GM06990 (cell line): ENCODE measurements at places on chromosomes 7 and 10.
A peak's percentile ranks its signal among the peaks of the same experiment; 100 is the strongest.

GRCh38 chr10:72981882-72982529 lies 27.4 kb upstream of the PLA2G12B start:
- DNase-seq: no peak

- no peak for DNase-seq
These were observed 232.7 kb downstream of the NSUN6 start for GRCh38 chr10:18418541-18419215.

- DNase-seq: no peak
These were observed 78.2 kb downstream of the VPS50 start for GRCh38 chr7:93310346-93310745.

GRCh38 chr10:25604591-25604990 lies 329.4 kb upstream of the MYO3A start:
- DNase-seq: no peak

- DNase-seq: no peak
These were observed 62.9 kb downstream of the PRKAG2 start for GRCh38 chr7:151813997-151814396.

- DNase-seq: no peak
These were observed 3.4 kb upstream of the ARHGAP22 start for GRCh38 chr10:48608279-48608681.

DNA sequence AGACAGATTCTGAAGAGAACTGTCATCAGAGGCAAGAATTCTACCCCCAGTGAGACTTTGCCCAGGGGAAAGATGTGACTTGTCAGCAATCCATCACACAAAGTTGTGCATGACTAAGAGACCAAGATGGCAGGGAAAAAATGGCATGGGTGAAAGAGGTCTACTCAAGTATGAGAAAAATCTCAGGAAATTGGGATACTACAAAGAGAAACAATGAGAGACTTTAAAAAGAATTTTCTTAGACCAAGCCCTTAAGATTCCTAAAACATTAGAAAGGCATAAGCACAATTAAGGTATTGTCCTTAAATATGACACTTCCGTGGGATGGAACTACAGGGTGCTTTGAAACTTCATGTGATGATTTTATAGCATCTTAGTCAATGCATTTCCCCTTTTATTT lies 45.6 kb upstream of the PDE1C start:
- DNase-seq: no peak

GRCh38 chr10:133159950-133160825 lies at the start of gene KNDC1:
TSS of gene KNDC1 (plus strand) at chr10:133160219. CDS start at chr10:133160468, 249 bp downstream.
- no peak for DNase-seq

GRCh38 chr10:16792675-16793074 lies 24.5 kb downstream of the RSU1 start:
- no peak for DNase-seq

DNA sequence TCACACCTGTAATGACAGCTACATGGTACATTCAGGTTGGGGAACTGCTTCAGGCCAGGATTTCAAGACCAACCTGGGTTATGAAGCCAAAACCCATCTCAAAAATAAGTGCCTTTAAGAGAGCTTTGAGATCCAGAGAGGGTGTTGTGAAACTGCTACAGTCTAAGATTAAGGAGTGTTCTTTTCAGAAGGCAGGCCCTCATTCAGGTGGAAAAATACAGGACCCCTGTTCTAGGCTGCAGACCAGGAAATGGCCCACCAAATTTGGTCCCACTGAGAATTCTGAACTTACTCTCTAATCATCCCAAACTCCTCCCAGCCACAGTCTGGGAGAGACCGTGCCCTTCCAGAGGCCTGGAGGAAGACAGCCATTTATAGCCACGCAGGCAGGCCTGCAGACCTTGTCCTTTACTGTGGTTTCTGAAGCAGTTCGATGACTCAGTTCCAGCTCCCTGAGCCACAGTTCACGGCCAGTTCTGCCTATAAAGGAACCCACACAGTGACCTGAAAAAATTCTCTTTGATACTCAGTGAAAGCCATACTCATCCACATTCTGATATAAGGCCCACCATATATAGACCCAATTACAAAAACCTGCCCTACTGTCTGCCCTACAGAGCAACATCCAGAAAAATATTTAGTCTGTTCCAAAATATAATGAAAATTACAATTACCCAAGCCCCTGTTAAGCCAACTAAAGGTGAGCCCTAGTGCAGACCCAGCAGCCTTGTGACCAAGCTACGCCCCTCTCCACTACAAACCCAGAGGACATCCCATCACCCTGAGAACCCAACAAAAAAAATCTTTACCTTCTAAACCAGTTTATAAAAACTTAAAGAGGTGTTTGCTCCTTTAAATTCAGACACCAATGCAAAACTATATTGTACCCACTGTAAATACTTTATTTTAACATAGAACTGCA lies 21.2 kb downstream of the ZNF680 start:
- DNase-seq: no peak

DNA sequence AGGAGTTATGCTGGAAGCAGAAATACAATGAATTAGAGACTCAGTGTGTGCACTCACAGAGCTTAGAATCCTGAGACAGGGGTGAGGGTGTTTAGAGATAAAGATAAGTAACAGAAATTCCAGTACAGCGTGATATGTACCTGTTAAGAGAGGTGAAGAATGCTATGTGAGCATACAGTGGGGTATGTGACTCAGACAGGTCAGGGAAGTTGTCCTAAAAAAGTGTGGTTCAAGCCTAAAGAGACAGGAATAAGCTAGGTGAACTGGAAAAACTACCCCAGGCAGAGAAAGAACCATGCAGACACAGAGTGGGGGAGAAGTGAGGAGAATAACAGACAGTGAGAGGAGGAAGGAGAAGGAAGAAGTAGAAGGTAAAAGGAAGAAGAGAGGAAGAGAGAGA lies 8.6 kb downstream of the SMIM30 start:
- DNase-seq: no peak

- DNase-seq: no peak
These were observed 68.9 kb downstream of the KLF6 start for GRCh38 chr10:3716093-3716492.

DNA sequence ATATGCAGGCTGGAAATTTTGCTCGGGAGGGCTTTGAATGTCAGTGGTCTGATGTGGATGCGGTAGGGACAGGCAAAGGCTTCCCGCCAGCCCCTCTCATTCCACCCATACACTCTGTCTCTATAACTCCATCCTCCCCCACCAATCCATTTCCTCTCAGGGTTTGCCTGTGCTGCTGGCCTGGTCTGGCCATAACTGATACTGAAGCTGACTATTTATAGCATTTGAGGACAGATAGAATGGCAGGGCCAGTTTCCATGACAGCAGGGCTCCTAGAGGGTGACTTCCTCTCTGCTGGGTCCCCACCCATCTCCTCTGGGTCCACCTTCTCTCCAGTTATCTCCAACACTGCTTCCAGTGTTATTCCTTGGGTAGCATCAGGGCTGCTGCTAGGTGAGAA lies 6.6 kb upstream of the PDLIM1 start:
- DNase-seq: peak; percentile 47

DNA sequence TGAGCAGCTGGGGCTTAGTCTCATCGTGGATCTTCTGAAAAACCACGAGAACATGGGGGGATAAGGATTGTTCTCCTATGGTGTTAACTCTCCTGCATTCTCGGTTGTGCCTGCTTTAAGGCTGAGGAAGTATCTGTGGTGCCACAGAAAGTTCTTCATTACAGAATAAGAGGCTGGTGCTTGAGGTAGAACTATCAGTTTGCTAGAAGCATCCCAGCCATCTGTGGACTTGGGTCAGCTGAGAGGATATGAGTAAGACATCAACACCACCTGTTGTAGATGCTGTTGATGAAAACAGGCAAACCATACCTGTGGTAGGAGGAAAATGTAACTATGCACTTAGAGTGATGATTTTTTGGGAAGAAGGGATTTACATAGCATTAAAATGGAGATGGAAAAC lies 416.6 kb downstream of the PHTF2 start:
- no peak for DNase-seq

GRCh38 chr7:18144166-18144565 lies 116.5 kb upstream of the PRPS1L1 start:
- no peak for DNase-seq

GRCh38 chr7:12239806-12240205 lies 28.7 kb downstream of the TMEM106B start:
- no peak for DNase-seq

GRCh38 chr10:44845361-44846175 lies 65.6 kb upstream of the TMEM72 start:
- DNase-seq: no peak

DNA sequence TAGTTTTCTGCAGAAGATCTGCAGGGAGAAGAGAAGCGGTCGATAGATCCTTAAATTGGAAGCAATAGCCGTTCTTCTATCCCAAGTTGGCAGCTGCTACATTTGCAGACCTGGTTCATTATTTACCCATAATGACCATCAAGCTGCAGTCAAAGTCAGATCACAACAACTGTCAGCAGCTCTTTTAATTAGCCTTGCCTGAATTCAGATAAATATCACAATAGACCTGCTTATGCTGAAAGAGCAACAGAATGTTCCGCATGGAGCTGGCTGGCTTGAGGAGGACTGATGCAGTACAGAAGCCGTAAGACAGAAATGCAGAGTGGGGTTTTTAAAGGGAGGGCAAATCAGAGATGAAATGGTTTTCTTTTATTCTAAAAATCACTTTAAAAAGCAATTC lies 109.4 kb downstream of the HIBADH start:
- DNase-seq: no peak

DNA sequence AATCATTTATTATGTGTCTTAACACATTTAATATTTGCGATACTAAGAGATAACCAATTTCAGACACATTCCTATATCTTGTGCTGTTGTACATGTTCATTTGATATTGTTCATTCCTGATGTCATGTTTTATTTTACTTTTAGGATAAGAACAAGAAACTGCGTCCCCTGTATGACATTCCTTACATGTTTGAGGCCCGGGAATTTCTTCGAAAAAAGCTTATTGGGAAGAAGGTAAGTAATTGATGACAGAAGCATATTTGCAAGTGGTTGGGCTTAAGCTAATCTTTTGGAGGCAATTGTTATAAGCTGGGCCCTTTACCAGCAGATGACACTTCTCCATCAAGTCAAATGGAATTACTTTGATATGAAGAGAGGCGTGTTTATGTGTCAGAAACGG lies 155.3 kb downstream of the SND1 start:
- DNase-seq: no peak

DNA sequence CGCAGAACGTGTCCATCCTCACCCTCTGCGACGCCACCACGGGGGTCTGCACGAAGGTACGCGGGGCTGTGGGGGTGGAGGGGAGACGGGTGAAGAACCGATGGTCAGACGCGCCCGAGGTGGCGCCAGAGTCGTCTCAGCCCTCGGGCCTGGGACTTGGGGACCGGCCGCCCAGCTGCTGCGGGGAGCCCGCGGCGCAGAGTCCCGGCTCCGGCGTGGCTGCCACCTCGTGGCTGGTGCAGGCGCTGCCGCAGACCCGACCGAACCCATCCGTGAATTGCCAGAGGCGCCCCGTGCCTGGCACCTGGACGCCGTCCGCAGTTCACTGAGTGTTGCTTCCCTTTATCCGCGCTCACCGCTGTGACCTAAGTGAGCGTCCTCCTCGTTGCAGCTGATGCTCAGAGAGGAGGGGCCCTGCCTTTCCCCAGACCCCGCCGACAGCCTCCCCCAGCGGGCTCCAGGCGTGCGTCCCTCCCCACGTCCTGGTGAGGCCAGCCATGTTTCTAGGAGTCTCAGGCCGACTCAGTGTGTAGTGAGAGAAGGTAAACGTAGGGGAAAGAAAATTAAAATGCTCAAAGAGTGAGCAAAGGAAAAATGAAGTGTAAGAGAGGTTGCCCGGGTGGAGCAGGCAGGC lies 208.7 kb downstream of the PAXIP1 start:
- peak; percentile 9 for DNase-seq

- DNase-seq: no peak
These were observed 418.6 kb upstream of the NPVF start for GRCh38 chr7:25646726-25647413.

DNA sequence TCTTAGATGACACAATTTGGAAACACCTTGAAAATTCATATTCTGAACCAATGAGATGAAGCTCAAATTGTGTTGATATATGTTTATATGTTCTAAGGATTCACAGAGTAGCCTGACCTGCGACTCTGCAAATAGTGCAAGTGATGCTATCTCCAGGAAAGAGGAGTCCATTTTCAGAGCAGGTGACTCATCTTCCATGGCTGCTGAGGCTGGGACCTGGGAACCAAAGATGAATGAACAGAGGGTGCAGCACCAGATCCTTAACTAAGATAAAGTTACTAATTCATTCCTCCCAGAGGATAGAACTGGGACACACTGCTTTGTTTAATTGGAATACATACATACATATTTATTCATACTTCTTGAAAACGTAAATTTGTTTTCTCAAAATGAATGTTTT lies 240.6 kb upstream of the SEMA3C start:
- no peak for DNase-seq

- no peak for DNase-seq
These were observed 27.3 kb upstream of the SFRP5 start for GRCh38 chr10:97798958-97799610.

DNA sequence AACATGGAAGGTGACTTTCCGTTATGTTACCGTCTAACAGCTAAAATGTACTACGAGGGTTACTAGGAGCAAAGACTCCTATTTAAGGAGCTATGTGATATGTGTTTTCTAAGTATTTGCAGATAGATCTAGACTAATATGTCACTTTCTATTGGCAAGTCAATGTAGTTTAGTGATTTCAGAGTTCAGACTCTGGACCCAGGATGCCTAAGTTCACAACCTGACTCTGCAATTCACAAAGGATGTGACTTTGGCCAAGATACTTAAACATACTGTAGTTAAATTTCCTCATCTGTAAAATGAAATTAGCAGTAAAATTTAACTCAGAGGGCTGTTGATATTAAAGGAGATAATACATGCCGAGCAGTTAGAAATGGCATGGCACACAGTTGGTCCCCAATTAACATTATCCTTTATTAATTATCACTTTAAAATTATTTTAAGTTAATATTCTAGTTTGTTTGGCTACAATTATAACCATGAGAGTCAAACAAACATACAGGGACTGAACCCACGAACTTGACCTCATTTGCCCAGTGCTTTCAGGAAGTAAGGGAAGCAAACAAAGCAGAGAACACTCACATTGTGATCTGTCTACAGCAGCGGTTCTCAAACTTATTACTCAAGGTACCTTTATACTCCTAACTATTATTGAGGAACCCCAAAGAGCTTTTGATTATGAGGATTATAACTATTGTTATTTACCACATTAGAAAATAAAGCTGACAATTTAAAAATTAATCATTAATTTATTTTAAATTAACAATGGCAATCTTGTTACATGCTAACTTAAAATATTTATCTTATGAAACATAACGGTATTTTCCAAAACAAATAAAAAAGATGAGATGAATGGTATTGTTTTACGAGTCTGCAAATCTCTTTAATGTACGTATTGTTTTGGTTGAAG lies 94.4 kb downstream of the ANK3 start:
- DNase-seq: no peak
